ENCODE measurements at places on chromosomes 3 and 15.

DNA sequence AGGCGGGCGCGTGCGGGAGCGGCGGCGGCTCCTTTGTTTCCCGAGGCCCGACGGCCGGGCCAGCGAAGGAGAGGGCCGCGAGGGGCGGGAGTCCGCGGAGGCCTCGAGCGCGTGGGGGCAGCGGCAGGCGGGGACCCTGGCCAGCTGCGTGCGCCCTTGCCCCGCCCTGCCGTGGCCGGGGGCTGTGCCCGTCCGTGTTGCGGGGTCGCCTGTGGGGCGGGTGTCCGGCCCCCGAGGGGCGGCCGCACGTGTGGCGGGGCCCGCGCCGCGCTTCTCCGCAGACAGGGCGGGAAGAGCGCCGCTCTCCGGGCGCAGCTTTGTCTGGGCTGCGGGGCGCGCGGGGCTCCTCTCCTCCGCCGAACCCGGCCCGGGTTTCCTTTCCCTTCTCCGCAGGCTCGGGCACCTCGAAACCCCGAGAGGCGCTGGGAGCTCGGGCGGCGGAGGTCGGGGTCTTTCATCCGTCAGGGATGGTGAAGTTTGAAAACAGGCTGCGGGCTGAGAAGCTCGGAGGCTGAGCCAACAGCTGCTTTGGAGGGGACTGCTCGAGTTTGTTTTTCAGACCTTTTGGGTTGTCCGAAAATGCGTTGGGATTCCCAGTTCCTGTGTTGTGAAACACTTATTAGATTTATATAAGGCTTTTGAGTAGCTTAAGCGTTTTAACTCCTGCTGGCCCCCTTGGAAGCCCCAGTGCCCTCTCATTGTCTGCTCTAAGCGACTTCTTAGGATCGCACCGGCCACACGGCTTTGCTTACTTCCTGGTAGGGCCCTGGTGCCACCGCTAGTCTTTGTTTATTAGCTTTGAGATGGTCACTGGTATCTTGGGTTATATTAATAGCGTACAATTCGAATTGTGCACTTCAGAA is 817 bp downstream of the USP3 start:
- peak; percentile 79 for DNase-seq

DNA sequence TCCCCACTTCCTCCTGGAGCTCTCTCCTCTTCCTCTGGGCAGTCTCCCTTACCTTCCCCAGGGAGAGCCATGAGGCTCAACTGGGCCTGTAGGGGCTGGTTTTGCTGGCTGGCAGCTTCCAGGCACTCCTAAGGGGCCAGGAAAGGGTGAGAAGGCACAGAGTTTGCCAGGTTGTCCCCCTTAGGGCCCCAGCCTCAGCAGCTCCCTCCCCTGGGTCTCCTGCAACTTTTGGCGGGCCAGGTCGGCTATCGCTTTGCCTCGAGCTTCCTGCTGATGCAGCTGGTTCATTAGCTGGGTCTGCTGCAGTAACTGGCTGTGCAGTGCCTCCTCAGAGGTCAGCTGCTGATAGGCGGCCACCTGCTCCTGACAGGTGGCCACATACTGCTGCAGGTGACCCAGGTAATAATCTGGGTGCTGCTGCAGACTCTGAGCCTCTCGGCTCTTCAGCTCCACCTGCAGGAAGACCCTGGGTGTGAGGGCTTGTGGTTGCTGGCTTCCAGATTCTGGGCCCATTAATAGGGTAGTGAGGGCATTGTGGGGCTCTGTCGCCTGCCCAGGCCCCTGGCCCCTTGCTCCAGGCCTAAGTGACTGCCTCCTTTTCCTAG is 29.7 kb upstream of the OR4F6 start:
- no peak for DNase-seq

GRCh38 chr15:78666010-78666409 is 25.0 kb upstream of the CHRNB4 start:
- no peak for DNase-seq

DNA sequence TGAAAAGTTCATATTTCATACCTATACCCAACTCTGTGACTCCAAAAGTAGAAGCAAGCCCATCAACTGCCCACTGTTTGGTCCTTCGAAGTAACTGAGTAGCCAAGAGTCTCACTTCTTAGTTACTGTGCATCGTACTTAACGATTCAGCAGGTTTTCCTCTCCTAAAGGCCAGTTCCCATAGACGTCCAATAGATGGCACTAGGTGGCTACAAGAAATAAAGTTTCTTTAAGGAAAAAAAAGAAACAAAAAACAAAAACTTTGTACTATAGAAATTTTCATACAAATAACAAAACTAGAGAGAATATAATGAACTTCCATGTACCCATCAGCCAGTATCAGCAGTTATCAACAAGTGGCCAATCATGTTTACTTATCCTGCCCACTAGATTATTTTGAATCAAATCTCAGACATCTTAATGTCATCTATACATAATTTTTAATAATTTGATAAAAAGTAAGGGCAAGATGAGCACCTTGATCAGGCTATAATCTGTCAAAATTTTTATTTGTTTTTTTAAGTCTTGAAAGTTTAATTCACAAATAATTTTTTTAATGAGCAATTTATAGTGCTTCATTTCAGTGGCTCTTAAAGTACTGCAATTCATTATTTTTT is 63.8 kb upstream of the ACP3 start:
- DNase-seq: peak; percentile 82

GRCh38 chr3:130834476-130834875 is 59.4 kb upstream of the ATP2C1 start:
- no peak for DNase-seq

DNA sequence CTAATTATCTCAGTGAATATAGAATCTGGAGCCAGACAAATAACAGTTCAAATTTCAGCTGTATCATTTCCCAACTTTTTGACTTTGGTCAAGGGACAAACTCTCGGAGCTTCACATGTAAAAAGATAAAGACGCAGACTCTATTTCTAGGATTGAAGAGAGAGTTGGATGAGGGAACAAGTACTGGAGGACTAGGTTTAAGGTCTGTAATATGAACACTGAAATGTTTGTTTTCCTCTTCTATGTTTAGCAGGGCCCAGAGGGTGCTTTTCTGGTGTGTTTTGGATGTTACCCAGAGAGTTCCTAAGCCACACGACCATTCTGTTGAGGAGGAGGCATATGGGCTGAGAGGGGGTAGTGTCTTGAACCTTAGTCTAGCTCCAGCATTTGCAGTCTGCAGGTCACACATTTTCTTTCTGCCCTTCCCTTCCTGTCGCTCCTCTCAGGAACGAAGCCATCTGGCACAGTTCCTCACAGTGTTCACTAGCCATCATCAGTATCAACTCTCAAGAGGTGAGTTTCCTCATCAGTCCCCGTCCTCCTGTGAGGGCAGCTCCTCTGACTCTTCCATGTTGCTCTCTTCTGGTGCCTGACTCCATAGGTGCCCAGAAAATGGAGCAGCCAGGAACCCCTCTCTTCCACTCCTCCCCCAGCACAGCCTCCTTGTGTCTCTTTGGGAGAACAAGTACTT is 250.1 kb downstream of the SQOR start:
- no peak for DNase-seq

DNA sequence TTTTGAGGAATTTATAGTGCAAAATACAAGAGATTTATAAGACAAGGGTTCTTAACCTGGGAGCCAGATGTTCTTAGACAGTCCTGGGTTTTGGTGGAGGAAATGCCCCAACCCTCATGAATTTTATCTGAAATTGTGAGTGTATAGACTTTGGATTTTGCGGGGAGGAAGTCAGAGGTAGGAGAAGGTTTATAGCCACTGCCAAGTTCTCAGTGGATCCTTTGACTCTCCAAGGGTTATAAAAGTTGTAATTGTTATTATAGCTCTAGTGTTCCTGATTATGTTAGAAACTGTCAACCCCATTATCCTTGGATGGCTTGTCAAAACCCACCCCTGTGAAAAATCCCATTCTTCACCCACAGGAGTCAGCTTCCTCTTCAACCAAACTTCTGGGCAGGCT is 183.6 kb downstream of the LRTM1 start:
- DNase-seq: no peak

DNA sequence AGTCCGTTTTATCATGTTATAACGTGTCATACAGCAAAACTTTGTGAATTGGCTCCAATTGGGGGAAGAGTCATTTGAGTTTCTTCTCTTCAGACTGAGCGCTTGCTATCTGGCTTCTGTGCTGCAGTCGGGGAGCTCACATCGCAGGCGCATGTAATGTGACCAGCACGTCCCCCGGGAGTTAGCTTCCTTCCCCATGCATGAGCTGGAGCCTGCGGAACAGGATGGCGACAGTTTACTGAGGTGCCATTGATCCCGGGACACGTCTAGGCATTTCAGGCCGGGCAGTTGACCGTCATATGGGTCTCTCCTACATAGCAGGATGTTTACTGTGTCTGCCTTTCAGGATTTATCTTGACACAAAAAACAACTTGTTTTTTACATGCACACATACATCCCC is 44.8 kb downstream of the CMTM8 start:
- no peak for DNase-seq
